ENCODE measurements at places on chromosomes 12 and 14.

DNA sequence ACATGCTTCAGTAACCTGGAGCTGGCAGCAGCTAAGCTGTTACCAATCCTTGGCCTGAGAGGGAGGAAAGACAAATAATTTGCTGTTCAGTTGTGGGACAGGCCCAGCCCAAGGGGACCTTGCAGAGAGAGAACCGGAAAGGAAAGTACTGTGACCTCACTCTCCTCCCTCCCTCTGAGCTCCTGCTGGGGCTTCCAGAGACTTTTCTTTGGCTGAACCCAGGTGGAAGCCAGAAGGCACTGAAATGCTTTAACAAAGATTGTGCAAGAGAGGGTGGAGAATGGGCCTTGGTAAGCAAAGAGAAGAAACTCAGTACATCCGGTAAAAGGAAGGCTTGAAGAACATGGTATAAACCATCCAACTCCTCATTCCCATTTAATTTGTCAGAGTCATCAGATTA lies 457.1 kb downstream of the GLT1D1 start:
- no peak for DNase-seq

DNA sequence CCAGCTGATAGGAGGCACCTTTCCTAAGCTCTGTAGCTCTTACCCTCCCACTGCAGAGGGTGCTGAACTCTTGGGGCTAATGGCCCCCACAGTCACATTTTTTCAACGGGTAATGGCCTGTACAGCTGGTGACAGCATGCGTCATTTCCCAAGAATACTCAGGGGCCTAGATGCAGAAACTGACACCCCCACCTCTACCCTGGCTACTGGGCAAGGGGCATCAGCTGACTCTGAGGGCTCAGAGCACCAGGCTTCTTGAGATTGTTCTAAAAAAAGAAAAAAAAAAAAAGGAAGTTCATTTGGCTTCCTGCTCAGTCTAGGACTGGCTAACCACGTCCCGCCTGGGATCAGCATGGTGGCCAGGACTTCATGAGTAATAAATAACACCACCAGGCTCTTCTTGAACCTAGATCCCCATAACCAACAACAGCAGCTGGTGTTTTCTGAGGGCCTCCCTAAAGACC lies 35.2 kb downstream of the ZFP36L1 start:
- no peak for DNase-seq

DNA sequence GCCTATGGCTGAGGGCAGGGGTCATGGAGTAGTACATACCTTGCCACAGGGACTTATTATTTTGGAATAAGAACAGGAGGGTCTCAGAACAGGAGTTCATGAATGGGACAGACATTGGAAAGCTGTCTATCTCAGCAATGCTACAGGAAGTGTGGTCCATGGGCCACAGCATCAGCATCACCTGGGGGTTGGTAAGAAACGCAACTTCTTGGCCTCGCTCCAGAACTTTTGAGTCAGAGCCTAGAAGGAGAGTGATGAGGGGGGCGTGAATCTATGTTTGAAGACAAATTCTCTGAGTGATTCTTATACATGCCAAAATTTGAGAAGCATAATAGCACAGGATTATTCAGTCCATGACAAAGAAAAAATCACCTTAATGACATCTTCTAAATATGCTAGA lies 156.6 kb downstream of the RPAP3 start:
- DNase-seq, result no peak

GRCh38 chr14:26527095-26527494 lies 70.7 kb downstream of the NOVA1 start:
- DNase-seq, result no peak

- no peak for DNase-seq
Measured at GRCh38 chr12:42097971-42098370, 46.7 kb downstream of the GXYLT1 start.

GRCh38 chr12:84069198-84069597 lies 843.4 kb downstream of the SLC6A15 start:
- no peak for DNase-seq

DNA sequence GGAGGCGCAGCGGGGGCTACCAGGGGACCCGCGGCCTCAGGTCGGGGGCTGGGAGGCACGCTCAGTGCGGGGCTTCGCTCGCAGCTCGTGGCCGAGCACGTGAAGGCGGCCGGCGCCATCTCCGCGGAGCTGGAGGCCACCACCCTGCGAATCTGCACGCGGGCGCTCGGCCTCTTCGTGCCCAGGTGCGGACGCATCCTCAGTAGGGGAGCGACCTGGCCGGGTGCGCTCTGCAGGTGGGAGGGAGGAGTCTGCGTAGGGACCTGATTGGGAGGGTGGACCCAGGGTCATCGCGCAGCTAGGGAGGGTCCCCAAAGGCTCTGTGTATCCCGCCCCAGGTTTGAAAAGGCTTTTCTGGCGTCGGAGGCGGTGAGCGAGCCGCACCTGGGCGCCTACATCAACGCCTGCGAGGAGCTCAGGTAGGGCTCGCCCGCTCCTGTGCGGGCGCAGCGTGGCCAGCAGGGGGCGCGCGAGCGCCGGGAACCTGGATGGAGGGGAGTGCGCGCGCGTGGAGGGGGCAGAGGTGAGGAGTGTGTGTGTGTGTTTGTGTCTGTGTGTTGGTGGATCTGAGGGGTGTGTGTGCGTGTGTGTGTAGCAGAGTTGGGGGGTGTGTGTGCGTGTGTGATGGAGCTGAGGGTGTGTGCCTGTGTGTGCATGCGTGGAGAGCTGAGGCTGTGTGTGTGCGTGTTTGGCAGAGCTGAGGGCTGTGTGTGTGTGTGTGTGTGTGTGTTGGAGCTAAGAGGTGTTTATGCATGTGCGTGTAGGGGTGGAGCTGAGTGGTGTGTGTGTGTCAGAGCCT lies 10.3 kb downstream of the EXOC3L4 start:
- peak; percentile 77 for DNase-seq

GRCh38 chr14:51138404-51139103 lies 43.6 kb upstream of the TRIM9 start:
- DNase-seq, result no peak

- DNase-seq, result no peak
Measured at GRCh38 chr12:80684077-80684495, 23.3 kb upstream of the MYF6 start.

DNA sequence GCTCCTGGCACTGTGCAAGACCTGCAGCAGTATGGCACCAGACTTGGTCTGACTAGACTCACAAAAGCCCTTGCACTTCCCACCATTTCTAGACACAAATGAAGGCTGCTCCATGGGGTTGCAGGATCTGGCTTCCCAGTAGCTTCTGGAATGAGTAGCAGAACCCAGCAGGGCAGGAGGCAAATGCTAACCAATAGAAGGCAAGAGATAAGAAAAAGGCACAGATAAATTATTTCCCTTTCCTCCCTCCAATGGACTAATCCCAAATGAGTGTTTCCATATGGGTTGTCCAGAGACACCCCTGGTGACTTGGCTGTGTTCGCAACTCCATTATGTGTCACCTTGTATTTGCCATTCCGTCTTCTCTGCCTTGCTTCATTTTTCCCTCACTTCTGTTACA lies 49.7 kb downstream of the KIF21A start:
- no peak for DNase-seq

DNA sequence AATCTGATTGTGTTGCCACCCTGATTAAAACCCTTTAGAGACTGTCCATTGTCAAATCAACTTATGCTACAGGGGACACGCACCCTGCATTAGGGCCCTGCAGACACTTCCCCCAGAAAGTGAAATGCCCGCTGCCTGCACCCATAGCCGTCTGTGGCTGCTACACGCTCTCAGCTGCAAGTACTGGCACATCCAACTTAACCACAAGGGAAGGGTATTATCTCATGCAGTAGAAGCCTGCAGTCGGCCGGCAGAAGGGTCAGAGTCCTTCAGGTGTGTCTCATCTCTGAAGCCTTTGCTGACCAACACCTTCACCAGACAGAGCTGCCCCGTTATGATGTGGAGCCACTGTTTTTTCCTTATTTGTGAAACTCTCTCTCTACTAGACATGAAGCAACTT lies 20.8 kb downstream of the CFAP251 start:
- no peak for DNase-seq

- no peak for DNase-seq
Measured at GRCh38 chr12:27864521-27864920, 84.5 kb upstream of the MANSC4 start.

- DNase-seq, result no peak
Measured at GRCh38 chr12:14395074-14395778, 29.7 kb downstream of the ATF7IP start.

DNA sequence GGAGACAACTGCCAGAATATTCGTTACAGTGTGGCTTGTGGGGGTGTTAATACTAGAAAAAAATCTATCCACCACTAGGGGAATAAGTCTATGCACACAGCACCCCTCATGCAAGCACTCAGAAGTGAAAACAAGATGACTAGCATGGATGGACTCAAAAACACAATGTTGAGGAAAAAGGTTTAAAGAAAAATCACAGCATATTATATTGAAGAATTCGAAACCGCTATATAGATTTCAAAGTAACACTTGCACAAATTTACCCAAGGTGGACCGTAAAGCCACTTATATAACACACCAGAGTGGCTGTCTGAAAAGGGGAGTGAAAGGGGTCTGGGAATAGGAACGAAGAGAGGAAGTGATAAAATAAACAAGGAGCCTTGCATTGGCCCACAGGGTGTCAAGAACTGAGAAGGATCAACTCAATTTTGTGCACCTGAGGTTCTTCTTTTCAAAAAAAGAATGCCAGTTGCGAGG lies 544 bp downstream of the ABCD4 start:
- DNase-seq, result no peak

- DNase-seq, result no peak
Measured at GRCh38 chr12:122026706-122027333, 5.1 kb downstream of the BCL7A start.

GRCh38 chr12:90858252-90858651 lies 96.7 kb downstream of the CCER1 start:
- DNase-seq, result no peak

DNA sequence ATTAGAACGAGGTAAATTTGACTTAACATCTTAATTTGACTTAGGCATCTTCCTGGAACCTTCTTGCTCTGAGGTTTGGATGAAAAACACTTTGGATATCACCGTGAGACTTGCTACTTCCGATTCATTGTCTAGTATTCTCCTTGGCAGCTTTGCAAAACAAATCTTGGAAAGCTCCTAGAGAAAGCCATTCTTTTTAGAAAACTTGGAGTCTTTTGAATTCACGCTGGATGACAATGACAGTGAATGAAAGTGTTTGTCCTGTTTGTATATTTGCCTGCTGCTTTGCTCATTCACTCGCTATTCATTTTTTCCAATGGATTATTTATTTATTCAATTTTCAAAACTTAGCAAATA lies 222.1 kb upstream of the HMGA2 start:
- no peak for DNase-seq

- DNase-seq, result no peak
Measured at GRCh38 chr12:83629931-83630330, 943.2 kb downstream of the TMTC2 start.

- DNase-seq, result no peak
Measured at GRCh38 chr12:78192979-78193378, 362.3 kb downstream of the NAV3 start.

- DNase-seq, result no peak
Measured at GRCh38 chr12:65875640-65876071, 51.4 kb downstream of the HMGA2 start.

DNA sequence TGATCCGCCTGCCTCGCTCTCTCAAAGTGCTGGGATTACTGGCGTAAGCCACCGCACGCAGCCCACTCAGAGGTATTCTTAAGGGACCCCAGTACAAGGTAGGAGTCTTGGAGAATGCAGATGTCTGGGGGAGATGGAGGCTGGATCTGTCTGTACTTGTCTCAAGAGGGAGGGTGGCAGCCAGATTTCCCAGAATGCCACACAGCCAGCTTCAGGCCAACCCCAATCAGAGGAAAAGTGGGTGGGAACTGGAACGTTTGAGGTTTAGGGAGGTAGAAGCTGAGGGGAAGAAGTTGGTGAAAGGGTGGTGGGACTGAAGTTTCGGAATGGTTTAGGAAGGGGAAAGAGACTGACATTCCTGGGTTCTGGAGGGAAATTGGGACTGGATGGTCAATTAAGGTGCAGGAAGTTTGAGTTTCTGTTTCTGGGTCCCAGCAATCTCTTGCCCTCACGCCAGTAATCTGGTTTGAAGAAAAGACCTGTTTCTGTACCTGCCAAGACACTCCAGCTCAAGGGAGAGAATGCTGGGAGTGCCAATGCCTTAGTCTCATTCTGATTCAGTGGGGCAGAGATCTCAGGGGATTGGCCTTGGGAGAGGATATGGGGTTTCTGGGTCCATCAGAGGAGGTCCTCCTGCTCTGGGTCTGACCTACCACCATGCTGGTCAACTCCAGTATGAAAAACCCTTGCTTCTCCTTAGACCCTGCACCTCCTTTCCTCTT lies 8.1 kb upstream of the ZNF385A start:
- no peak for DNase-seq

GRCh38 chr14:83994020-83994419 lies 1535.9 kb upstream of the FLRT2 start:
- no peak for DNase-seq

GRCh38 chr12:75923964-75924666 lies 107.5 kb downstream of the PHLDA1 start:
- no peak for DNase-seq

GRCh38 chr14:98890556-98891340 lies 381.2 kb downstream of the BCL11B start:
- DNase-seq, result no peak

GRCh38 chr14:38507299-38507698 lies 251.4 kb upstream of the CLEC14A start:
- DNase-seq, result no peak
